ENCODE measurements at places on chromosomes 16 and 17.

DNA sequence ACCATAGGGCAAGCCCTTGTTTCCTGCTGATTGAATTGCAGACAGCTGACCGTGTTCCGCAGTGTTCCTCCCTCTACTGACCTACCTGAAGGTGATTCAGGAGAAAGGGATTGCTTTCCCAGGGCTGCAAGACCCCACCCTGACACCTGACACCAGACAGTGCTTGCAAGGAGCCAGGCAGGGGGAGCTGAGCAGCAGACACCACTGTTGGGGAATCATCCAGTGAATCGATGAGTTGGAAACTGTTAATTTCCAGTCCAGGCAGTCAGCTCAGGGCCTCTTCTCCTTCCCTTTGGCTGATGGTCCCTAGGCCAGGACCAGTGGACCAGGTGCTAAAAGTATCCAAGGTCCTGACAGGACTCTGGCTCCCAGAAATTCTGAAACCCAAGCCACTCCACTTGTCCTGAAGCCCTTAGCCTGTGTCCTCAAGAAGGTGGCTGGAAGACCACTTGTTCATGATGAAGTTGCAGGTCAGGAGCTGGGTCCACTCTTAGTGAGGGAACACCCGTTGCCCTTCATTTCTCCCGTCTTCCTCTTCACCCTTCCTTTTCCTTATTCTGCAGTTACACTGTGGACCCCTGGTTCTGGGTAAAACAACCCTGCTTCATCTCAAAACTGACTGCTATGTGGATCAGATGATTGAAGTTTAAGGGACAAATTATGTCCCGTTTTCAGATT, 9.5 kb upstream of the UNK start:
- DNase-seq, result no peak

GRCh38 chr16:15652293-15653001, 2.4 kb downstream of the NDE1 start:
- no peak for DNase-seq

- DNase-seq, result no peak
Observed at GRCh38 chr16:86520317-86521210, 10.2 kb downstream of the FOXF1 start.

- DNase-seq, result no peak
Observed at GRCh38 chr17:57493625-57494024, 237.3 kb downstream of the MSI2 start.

GRCh38 chr16:23416816-23417215, 36.2 kb downstream of the COG7 start:
- no peak for DNase-seq

DNA sequence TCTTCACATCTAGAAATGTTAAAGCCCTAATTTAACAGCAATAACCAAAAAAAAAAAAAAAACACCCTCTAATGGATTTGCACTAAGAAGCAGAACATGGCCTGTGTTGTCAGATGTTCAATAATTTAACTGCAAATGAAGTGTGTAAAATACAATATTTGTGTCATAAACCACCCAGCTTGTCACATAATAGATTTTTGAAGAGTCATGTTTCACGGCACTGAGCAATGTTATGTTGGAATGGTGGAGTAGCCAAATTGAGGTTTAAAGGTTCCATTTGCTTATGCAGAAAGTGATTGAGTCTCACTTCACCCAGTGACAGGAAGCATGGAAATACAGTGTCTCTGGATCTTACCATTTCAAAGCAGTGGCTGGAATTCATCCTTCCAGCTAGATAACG, 173.2 kb upstream of the XYLT1 start:
- no peak for DNase-seq

DNA sequence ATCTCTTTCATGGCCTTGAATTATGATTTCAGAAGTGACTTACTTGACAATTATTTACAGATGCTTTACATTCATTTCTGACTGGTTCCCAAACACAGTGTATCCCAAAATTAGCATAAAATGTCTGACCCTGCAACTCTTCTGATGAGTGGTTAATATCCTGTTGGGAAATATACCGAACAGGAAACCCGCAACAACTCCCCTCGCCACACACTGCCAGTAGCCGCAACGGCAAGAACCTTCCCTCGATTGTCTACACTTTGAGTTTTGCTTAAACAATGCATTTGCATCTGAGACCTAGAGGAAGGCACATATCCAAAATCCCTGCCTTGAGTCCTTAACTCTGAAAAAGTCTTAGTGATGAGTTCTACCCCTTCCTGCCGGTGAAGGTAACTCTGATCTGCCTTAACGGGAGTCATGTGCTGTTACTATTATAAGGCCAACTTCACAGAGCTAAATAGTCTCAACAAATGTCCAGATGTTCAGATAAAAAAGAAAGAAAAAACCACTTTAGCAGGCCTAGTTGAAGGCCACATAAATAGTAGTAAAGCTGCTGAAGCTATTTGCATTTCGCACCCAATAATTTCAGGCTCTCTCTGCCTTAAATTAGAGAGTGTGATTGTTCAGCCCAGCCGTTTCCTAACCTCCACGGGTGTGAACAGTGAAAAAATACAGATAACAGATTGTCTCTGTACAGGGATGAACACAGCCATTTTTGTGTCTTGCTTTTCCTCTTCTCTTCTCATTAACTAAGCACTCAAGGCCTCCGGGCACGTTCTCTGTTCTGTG, 321.1 kb downstream of the HS3ST3B1 start:
- no peak for DNase-seq

DNA sequence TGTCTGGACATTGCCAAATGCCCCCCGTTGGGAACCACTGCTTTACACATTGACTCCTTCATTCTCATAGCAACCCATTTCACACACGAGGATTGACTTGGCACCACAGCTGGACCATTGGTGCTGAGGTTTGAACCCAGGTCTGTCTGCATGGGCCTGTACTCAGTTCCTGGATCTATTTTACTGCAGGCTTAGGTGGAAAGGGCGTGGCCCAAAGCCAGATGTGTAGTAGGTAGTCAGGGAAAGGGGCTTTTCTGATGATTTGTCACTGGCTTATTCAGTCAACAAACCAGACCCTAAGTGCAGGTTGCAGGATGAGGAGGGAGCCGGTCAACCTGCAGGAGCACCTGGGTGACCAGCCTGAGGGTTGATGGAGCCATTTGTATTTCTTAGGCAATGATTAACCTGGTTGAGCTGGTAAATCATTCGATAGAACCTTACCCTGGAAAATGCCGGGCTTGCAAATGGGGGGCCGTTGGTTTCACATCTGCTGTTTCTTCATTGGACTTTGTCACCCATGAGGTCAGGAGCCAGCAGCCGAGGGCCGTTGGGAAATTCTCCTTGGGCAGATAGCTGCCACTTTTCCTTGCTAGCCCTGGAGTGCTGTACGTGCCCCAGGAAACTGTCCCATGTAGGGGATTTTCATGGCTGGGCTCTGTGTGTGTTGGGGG, 104.4 kb downstream of the CMIP start:
- DNase-seq, result no peak

Data from cortex of kidney (tissue), 1 donor.